NCI-H1694 treated with DMSO at 0.1 percent for 48 hours (cell line): ENCODE measurements at places on chromosomes 3 and 15.

GRCh38 chr3:192246847-192247559 is 480.3 kb downstream of the FGF12 start:
- DNase-seq: peak; percentile 34

- DNase-seq: no peak
These were observed 82.5 kb upstream of the DCBLD2 start for GRCh38 chr3:98984024-98984423.

DNA sequence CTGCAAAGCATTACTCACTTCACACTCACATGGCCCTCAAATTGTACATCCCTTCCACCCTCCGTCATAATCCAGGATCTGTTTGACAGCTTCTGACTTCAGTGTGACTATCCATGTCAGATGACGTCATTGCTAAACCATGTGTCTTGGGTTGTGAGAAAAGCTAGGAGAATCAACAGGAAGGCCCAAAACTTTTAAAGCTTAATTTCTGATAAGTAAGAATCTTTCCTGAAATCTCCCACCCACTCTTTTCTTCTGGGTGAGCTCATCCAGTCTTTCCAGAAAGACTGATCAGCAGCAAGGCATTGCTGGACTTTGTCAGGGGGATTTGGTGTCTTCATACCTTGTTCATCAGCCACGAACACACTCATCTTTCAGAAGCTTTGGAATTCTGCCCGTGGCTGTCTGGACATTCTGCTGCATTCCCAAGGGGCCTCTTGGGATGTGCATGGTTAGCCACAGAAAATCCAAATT is 11.5 kb upstream of the LMCD1 start:
- DNase-seq: no peak

- no peak for DNase-seq
These were observed 637 bp downstream of the CIP2A start for GRCh38 chr3:108588601-108589000.

GRCh38 chr15:57762302-57762701 is 55.8 kb downstream of the POLR2M start:
- DNase-seq: no peak

DNA sequence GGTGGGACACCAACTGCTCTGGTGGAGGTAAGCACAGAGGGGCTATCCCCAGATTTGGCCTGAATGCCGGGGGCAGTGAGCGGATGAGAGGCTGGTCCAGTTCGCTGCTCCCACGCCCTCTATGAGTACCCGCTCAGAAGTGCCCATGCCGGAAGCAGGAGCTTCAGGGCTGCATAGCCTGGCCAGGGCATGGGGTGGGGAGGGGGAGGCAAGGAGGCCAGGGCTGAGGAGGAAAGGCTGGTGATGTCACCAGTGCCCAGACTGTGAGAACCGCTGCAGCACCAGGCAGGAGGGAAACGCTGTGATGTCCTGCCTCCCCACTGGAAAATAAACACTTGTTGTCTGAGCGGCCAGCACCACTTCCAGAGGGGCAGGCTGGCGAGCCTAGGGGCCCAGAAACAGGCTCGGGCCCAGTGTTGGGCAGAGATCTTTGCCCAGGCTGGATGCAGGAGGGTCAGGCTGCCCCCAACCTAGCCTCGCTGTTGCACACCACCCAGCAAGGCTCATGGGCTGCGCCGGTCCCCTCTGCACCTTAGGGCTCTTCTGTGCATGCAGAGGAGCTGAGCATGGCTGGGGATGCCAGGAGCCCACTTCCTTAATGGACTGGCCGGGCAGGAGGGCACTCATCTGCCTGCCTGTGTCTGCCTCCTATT is 10.9 kb upstream of the DLL4 start:
- DNase-seq: no peak

DNA sequence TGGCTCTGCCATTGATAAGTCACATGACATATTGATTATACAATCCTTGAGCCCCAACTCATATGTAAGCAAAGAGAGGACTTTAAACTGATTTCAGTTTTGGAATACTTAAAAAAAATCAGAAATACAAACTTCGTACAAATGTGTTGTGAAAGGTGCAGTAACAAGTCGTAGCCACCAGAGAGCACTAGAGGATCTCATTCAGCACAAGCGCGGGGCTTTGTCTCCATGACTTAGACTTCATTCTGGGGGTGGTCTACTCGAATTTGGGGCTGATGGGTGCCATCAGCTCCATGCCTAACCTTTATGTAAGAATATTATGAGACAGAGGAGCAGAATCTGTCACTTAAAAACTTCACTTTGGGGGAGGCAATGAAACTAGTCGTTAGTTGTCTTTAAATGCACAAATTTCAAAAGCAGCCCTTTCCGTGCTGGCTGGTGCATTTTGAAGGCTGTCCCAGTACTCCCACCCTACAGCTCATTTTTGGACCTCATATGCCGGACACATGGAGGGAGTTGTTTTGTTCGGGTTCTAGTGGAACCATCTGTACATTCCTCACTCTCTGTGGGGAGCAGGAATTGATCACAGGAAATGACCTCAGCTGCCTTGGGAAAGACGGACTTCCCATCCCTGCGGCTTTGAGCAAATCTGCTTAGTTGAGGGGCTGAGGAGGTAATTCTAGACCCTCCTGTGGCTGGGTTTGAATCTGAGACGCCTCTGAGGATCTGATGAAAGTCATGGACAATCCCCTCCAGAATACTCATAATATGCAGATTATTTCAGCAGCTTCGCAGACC is 27.5 kb upstream of the MASP1 start:
- peak; percentile 41 for DNase-seq
